ENCODE measurements at places on chromosomes 2 and 18.
A peak's percentile ranks its signal among the peaks of the same experiment; 100 is the strongest.

- no peak for DNase-seq
Measured at GRCh38 chr2:206443735-206444527, 599 bp downstream of the ADAM23 start.

DNA sequence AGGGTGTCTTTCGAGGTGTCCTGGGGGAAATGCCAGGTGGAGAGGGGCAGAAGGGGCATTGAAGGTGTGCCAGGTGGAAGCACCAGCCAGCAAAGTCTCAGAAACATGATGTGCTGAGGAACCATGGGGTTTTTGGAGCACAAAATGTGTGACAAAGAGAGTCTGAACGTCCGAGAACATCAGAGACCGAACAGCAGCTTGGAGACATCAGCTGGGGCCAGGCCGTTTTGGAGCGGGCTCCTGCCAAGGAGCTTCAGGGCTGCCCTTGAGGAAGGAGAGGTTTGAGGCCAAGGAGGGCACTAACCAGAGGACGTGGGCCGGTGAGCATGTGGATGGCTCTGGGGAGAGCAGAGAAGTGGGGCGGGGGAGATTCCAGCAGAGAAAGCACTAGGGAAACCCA, 5.3 kb upstream of the MBP start:
- DNase-seq: no peak

DNA sequence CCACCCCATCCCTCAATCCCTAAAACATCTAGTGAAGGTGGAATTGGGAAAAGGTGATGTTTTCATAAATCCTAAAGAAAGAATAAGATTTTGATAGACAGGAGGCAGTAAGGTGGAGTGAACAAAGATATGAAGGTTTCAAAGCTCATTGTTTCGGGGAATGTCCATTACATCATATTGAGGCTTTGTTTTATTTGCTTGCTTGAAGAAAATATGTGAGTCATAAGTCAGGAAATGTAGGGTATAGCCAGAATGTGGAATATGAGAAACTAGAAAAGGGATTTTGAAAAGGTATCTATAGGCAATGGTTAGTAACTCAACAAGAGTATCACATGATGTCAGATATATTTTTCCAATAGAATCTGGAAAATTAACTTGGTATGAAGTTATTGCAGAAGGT, 1178.5 kb upstream of the ACVR2A start:
- DNase-seq: no peak

GRCh38 chr2:212791569-212791968, 253.0 kb upstream of the ERBB4 start:
- DNase-seq: no peak

DNA sequence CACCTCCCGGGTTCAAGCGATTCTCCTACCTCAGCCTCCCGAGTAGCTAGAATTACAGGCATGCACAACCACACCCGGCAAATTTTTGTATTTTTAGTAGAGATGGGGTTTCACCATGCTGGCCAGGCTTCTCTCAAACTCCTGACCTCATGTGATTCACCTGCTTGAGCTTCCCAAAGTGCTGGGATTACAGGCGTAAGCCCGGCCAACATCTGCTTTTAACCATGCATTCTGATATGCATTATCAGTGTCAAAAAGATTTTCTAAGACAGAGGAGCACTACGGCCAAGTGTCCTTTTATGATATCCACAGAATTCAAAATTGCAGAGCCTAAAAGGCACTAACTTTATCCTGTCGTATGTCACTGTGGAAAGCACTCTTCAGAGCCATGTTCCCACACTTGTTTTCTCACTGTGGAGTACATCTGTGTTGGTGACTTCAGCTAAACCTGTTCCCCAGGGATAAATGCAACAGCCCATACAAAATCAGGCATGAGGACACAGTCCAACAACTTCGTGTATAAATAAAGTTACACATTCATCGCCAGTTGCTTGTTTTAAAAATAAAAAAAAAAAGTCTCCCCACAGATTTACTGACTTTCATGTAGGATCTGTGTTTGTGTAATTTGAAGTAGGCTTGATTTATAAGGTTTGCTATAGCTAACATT, 56.4 kb downstream of the STK25 start:
- no peak for DNase-seq

DNA sequence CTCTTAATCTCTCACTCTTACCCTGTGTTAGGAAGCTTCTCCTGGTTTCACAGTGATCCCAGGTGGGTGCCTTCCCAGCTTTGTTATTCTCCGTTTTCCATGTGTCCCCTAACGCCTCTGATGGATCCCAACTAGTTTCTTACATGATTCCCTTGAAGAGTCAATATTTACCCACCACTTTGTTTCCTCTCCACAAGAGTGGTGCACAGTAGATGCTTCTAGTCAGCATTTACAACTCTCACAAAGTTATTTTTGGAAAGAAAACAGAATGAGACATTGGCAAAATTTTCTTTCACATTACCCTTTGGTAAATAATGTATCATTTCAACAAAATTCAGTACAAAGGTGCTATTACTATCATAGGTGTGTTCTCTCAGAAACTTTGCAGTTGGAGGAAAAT, 1611.1 kb upstream of the ZEB2 start:
- DNase-seq: no peak

GRCh38 chr18:75143851-75144250, 65.1 kb downstream of the PTGR3 start:
- no peak for DNase-seq

DNA sequence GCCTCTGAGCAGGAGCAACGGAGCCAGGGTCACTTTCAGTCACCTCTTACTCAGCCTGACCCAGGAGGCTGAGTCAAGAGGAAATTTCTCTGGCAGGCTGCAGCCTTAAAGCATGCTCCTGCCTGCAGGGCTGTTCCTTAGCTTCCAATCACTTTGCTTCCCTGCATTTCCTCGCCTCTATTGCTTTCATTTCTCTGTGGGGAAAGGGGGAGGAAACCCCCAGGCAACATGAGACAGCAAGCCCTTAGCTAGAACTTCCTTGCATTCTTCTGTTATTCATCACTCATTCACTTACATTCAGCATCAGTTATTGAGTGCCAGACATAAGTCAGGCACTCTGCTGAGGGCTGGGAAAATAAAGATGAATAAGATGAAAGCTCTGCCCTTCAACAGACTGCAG, 13.0 kb downstream of the XDH start:
- no peak for DNase-seq

DNA sequence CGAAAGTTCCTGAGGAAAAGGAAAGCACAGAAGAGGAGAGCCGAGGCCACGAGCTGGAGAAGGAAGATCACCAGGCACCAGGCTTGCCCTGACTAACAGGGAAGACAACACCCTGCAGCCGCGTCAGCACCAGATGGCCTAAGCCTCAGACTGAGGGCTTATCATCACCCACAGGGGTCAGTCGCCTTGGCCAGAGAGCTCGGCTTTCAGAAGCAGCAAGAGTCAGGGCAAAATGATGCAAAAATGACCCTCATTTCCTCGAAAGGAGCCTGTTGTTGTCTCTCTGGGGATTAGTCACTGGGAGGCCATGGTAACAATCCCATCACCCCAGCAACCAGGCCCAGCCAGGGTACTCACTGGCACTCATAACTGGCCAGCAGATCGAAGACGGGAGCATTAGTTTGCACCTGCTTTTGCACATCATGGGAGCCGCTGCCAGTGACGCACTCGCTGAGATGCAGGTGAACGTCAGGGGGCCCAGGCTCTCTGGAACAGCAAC, 42.7 kb upstream of the ZFP36L2 start:
- no peak for DNase-seq

GRCh38 chr2:213246497-213247281, 37.6 kb upstream of the SPAG16 start:
- DNase-seq: peak; percentile 56

GRCh38 chr18:62837011-62837410, 121.7 kb downstream of the PHLPP1 start:
- DNase-seq: no peak

- no peak for DNase-seq
Measured at GRCh38 chr2:85959826-85960225, 71.0 kb upstream of the ST3GAL5 start.

DNA sequence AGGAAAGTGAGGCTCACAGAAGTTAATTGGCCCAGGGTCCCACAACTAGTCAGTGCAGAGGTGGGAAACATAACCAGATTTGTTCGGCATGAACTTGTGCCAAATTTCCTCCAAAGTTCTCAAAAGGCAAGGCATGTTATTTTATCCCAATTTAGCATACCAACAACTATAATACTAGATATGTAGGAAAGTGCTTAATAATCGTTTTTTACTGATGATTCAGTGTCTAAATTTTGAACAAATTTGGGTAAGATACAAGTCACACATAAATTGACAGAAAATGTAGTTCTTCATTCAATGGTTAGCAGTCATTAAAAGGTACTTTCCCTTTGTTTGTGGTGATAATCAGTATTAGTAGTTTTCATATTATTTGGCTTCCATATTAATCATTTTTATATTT, 38.5 kb upstream of the CYBRD1 start:
- no peak for DNase-seq

DNA sequence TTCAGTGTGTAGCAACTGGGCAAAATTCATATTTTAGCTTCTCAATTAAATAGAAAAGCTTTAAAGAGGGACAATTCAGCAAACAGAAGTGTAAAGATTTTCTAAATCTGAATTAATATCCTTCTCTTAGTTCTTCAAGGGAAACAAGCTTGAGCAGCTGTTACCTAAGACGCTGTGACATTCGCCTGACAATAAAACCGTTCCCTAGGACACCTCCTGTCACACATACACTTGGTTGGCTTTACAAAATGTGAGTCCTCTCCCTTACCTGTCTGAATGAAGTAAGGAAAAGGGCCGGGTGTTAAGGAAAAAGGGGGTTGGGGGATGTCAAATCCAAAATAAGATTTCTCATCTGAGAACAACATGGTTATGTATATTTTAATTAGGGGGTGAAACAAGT, 2.1 kb downstream of the SERTAD2 start:
- DNase-seq: no peak

DNA sequence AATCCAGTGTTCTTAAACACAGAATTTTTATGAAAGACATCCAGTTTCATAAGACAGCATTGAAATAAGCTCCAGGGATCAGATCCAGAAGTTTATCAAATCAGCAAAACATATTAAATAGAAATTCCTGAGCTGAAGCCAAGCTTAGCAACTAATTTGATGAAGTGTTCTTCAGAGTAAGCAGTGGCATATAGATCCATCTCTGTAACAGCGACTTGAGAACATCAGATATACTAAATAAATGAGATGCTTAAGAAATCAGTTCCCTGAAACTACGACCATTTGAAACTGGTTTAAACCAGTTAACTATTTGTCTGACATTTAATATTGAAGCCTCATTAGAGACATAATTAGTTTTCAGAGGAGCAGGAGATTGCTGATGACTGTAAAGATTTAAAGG, 34.1 kb downstream of the PPP1R1C start:
- DNase-seq: no peak

DNA sequence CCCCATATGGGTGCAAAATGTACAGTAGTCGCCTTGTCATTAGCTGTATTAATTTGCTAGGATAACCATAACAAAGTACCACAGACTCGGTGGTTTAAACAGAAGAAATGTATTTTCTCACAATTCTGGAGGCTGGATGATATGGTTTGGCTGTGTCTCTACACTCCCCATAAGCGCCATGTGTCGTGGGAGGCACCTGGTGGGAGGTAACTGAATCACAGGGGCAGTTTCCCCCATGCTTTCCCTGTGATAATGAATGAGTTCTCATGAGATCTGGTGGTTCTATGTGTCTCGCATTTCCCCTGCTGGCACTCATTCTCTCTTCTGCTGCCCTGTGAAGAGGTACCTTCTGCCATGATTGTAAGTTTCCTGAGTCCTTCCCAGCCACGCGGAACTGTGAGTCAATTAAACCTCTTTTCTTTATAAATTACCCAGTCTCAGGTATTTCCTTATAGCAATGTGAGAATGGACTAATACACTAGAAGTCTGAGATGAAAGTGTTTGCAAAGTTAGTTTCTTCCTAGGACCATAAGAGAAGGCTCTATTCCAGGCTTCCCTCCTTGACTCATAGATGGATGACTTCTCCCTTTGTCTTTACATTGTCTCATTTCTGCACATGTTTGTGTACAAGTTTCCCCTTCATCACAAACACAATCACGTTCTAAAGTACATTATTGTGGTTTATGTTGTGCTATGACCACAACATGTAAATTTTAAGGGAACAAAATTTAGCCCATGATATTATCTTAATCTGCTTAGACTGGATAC, 1442.6 kb downstream of the SUCLG1 start:
- no peak for DNase-seq

GRCh38 chr2:143261986-143262385, 132.8 kb downstream of the ARHGAP15 start:
- DNase-seq: no peak

DNA sequence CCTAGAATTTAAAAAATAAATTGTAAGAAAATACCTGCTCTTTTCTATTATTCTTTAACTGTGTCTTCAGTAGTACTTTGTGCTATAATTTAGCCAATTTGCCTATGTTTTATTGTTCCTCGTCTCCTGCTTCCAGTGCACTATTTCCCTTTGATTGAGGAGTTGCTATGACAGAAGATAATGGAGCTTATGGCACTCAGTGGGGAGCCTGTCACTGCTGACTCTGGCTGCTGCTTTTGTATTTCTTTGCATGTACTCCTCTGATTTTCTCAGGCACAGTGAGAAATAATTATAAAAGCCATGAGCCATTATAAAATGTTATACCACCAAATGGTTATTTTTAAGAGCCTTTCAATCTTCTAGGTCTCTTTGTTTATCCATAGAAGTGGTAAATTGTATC, 1310.8 kb upstream of the SLC39A10 start:
- DNase-seq: no peak

GRCh38 chr2:45329045-45329677, 281.9 kb downstream of the SRBD1 start:
- DNase-seq: peak; percentile 8

DNA sequence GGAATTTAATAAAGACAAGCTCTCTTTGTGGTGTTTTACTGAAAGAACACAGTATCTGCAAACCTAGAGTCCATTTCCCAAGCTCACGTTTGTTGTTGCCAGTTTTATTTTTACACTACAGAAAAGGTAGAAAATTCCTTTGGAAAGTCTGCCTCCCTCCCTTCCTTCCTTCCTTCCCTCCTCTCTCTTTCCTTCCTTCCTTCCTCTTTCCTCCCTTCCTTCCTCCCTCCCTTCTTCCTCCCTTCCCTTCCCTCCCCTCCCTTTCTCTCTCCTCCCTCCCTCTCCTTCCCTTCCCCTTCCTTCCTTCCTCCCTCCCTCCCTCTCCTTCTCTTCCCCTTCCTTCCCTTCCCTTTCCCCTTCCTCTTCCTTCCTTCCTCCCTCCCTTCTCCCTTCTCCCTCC, 136.3 kb upstream of the REV1 start:
- no peak for DNase-seq

GRCh38 chr2:197378494-197379307, 56.1 kb downstream of the SF3B1 start:
- DNase-seq: peak; percentile 64

DNA sequence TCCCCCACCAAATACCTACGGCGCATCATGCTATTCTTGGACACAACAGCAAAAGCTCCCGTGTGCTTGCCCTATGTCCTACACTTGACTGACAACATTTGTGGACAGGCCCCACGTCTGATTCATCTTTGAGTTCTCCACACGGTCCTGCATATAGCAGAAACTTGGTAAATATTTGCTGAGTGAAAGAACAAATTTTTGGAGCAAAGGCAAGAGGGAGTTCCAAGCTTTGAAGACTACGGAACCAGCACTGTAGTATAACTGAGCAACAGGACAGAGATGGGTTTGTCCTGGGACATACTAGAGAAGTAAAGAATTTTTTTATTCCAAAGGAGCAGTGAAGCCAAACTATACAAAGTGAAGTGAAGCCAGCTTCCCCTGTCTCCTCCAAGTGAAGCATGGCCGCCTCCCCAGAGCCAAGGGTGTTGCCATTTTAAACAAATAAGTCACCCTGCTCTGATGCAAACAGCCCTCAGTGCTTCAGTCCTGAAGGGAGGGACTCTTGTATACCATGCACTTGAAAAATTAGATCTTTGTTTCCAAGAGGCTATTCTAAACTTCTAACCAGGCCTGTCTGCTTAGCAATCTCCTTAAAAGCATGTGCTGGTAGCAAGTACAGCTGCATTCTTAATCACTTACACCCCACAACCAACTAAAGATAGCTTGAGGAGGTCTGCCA, 35.9 kb downstream of the SPRED2 start:
- DNase-seq: no peak

Data from T47D (cell line).